ENCODE measurements at places on chromosomes 1 and 21.

GRCh38 chr21:21851657-21852056 is 853.4 kb downstream of the NCAM2 start:
- no peak for DNase-seq

DNA sequence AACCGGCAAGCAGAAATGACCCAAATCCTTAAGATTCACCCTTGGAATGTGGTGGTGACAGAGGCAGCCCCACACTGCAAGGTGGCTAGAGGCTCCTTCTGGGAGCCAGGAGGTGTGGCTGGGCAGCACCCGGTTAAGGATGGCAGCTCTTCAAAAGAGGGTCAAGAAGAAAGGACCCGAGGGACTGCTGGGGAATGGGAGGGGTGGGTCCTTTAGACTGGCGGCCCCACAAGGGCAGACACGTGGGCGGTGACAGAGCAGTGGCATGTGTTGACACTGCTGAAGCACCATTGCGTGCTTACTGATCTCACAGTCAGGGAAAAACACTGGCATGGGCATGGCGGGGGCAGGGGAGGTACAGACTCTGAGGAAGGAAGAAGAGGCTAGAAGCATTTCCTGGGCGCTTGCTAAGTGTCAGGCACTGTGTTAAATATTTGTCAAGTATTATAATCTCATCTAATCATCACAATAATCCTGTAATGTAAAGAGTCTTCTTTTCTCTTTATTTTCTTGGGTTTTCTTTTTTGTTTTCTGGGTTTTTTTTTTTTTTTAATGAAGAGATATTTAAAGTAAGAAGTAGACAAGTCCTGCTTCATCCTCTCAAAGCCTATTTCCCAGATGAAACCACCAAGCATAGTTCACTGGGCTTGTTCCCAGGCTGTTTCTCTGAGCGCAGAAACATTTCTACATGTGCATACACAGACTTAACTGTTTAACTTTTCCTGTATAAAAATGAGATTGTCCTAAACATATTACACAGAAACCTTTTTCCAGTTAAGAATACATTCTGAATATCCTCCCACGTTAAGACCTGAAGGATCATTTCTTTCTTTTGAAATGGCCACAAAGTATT is 165.8 kb upstream of the EDN2 start:
- DNase-seq, result no peak

DNA sequence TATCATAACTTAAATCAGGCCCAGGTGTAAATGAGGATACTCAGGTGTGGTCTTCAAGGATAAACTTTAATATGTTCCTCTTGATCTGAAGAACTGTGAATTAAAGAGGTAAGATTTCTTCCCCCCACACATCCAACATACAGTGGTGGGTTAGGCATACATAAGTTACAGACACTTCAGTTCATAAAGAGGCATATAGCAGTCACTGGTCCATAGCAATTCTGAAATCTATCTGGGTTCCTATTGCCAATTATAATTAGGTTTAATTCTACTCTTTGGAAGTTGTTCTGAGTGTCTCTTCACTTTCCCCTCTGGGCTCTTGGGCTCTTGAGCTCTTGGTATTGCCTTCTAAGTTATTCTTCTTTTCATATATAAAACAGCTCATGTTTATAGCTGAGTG is 32.5 kb upstream of the TSPAN2 start:
- no peak for DNase-seq

GRCh38 chr1:35030756-35031446 is 844 bp downstream of the ZMYM6 start:
- no peak for DNase-seq

Measured in T-helper 9 cell (primary cell).